ENCODE measurements at places on chromosomes 4 and X.
A peak's percentile ranks its signal among the peaks of the same experiment; 100 is the strongest.

- DNase-seq = no peak
Measured at GRCh38 chr4:154003378-154003777, 214.5 kb upstream of the SFRP2 start.

DNA sequence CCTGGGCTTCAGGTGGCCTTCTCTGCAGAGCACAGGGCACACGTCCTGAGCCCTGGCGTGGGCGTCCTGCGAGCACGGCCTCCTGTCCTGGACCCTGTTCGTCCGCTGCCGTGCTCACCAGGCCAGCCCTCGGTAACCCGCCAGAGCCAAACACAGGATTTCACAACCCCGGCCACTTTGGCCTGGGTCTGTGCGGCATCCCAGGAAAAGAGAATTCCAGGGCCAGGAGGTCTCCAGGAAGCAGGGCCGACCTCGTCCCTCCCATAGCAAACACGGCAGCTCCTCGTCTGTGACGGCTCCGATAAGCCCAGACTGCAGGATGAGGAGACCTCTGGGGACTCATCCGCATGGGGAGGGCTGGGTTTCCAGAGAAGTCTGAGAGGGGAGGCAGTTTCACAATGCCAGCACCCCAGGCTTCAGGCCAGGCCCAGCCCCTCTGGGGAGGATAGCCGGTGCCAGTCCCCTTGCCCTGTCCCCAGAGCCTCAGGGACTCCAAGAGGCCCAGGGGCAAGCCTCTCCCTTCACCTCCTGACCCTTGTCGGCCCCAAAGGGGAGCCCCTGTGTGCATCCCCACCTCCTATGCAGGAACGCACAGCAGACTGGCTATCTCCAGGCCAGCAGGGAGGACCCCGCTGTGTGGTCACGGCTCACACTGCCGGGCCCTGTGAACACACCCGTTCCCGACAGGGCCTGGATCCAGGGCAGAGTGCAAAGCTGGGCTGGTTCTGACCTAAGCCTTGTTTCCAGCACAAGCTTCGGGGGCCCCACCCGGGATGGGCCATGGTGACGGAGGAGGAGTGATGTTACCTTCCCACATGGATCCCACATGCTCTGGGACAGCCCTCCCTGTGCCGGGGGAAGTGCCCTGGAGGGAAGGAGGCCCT, 22.3 kb upstream of the HTRA3 start:
- DNase-seq = no peak

- no peak for DNase-seq
Measured at GRCh38 chr4:43496188-43496587, 603.7 kb downstream of the GRXCR1 start.

- peak; percentile 96 for DNase-seq
Measured at GRCh38 chr4:54165438-54165837, 63.7 kb upstream of the PDGFRA start.

- DNase-seq = peak; percentile 73
Measured at GRCh38 chr4:129043523-129043922, 49.8 kb downstream of the SCLT1 start.

- peak; percentile 20 for DNase-seq
Measured at GRCh38 chrX:148659481-148659880, 159.1 kb downstream of the AFF2 start.

DNA sequence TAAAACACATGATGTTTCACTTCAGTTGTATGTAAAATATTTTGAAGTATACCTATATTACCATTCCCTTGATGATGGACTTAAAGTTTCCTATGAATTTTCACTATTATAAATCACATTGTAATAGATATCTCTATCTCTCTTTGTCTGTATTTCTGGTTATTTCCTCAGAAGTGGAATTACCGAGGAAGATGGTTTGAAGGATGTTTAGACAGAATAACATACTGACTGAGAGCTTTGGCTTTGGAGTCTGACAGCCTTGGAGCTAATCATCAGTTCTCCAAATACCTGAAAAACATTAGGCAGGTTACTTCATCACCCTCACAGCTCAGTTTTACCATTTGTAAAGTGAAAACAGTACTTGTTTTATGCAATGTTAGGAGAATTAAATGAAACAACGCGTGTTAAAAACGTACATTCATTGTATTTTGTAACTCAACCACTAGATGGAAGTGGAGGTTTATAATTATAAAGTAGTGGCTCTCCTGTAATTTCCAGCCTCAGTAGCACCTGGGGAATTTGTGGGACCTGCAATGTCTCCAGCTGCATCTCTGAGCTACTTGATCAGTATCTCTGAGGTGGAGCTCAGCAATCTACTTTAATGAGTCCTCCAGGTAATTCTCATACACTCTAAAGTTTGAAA, 14.3 kb downstream of the JCHAIN start:
- DNase-seq = peak; percentile 38

- no peak for DNase-seq
Measured at GRCh38 chr4:85919200-85919887, 440.5 kb downstream of the MAPK10 start.

GRCh38 chr4:15652841-15653240, 2.3 kb downstream of the FBXL5 start:
- no peak for DNase-seq

DNA sequence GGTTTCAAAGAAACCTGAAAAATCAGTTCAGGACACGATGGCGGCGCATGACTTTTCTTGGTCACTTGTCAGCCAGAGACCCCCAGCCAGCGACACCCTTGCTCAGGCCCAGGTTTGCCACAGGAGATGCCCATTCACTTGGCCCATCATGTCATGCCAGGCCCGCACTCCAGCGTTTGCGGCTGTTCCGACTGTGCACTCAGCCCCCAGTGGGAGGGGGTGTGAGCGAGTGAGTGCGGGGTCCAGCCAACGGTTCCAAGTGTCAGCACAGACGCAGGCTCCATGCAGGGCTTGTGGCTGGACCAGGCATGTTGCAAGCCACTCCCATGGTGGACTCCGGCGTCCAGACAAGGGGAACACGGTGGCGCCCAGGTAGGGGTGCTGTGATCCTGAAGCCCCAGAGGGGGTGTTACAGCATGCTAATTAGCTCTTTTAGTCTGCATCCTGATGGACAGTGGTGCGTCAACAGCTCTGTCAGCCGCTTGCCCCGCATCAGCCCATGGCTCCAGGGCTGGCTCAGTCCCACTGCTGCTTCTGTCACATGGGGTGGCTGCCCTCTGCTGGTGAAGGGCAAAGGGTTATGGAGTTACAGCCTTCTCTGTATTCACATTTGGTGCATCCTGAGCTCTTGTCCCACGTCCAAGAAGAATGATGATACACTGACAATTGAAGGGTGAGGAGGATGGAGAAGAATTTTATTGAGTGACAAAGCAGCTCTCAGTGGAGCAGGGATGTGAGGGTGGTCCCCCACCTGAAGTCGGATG, 3.7 kb upstream of the MAEA start:
- DNase-seq = peak; percentile 28

DNA sequence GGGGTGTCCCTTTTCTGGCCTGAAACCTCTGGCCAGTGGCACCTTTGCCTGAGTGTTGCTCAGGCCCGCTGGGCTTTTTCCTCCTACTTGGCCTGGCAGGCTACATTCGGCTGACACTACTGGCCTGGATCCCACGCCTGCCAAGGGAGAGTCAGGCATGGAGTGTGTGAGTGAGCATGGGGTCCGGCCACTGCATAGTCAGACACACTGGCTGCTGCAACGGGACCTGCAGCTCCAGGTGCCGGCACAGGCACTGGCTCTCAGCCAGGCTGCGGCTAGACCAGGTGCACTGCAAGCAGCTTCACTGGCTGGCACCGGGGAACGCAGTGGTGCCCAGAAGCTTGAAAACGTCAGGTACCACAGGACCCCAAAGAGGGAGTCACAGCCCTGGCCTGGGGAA, 434.9 kb downstream of the ARHGAP24 start:
- no peak for DNase-seq

GRCh38 chr4:3476341-3476747, 13.2 kb downstream of the DOK7 start:
- DNase-seq = no peak

GRCh38 chr4:113837397-113837796, 75.9 kb upstream of the CAMK2D start:
- DNase-seq = peak; percentile 90

- no peak for DNase-seq
Measured at GRCh38 chr4:181364504-181364903, 878.7 kb upstream of the TENM3 start.

GRCh38 chrX:24030597-24030996, 3.6 kb upstream of the KLHL15 start:
- DNase-seq = no peak

- DNase-seq = peak; percentile 25
Measured at GRCh38 chrX:2500803-2501558, at the start of the genes DHRSX and ZBED1. DHRSX (minus strand) TSS chrX:2500976; CDS start chrX:2500925, 51 bp downstream. ZBED1 (minus strand) TSS chrX:2500976; CDS start chrX:2490719, 10,257 bp downstream.

DNA sequence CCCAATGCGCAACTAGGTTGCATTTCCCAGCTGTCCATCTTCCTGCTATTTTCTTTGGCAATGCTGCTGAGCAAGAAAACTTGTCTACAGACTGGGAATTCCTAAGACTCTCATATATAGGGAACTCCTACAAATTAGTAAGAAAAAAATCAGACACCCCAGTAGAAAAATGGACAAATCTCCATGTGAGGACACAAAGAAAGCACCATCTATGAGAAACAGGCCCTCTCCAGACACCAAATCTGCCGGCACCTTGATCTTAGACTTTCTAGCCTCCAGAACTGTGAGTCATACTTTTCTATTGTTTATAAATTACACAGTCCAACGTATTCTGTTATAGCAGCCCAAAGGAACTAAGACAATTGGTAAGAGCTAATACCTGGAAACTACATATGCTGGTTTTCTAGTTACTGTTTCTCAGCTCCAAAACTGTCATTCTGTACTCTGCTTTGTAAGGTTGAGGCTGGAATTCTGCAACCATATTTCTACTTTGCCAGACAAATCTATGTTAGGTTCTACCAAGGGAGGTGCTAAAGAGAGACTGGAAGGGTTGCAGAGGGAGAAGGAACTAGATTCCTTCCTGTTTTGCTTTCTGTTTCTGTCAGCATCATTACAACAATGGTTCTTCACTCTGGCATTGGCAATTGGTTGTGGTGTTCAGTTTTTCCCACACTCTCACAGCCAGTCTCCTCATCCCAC, 35.7 kb upstream of the FAM241A start:
- DNase-seq = no peak

- peak; percentile 6 for DNase-seq
Measured at GRCh38 chr4:24471486-24472160, 112.7 kb downstream of the DHX15 start.

- peak; percentile 12 for DNase-seq
Measured at GRCh38 chr4:185394568-185395237, 1.0 kb downstream of the LRP2BP start.

DNA sequence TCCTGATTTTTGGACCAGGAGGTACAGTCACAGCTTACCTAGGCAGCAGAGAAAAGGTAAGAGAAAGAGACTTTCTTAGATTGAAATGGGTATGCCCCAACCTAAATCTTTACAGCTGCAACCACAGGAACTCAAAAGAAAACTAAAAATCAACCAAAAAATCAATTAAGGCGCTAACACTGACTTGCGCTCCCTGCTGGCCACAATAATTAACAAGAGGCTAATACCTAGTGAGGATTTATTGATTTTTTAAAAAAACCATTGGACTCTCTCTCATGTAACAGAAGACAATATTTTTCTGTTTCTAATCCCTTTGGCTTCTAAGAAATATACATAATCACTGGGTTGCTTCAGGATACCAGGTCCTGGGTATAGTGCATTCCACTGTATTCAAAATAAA, 153.9 kb upstream of the TENM3 start:
- DNase-seq = no peak

DNA sequence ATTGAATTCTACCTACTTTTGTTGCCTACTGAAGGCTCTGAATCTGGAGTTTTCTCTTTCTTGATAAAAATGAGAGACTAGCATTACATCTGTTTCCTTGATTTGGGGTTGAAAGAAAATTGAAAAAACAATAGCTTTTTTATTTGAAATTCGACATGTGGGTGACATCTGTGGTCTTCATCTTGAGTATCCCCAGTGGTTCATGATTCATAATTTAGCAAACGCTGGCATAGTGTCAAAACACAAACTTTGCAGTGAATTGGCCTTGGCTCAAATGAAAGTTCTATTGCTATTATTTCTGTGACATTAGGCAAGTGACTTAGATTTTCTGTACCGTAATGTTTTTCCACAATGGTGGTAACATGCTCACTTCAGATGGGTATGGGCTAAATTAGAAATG, 747.6 kb downstream of the PCDH7 start:
- peak; percentile 2 for DNase-seq

- no peak for DNase-seq
Measured at GRCh38 chr4:8644966-8645752, 52.6 kb downstream of the CPZ start.

DNA sequence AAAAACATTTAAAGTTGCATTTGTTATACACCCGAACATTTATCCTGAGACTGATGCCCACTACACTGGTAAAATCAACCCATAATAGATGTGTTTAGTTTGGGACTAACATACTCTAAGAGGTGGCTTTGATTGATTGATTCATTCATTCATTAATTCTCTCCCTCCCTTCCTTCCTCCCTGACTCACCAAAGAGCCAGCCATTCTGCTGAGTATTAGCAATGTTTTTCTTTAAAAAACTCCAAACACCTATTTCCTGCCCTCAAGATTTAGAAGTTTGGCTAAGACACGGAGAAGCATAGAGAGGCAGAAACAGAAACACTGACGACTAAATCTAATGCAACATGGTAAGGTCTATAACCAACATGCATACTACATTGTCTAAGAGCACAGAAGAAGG, 88.9 kb downstream of the RASL11B start:
- no peak for DNase-seq

- no peak for DNase-seq
Measured at GRCh38 chr4:5942947-5943346, 50.1 kb upstream of the CRMP1 start.

DNA sequence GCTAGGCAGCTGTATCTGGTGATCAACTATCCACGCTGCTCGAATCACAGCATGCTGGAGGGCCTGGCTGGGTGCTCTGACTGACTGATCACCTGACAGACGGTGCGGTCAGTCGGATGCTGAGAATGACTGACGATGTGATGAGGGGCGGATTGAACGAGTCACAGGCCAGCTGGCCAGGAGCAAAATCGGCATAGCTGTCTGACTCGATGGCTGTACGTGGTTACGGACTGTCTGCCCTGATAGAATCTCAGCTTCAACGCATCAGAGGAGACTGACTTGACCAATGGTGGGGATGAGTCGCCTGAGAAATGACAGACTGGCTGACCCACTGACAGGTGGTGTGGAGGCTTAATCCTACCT, 1.0 kb upstream of the SUV39H1 start:
- DNase-seq = no peak

GRCh38 chr4:102819588-102820365, 7.6 kb downstream of the UBE2D3 start:
- no peak for DNase-seq

DNA sequence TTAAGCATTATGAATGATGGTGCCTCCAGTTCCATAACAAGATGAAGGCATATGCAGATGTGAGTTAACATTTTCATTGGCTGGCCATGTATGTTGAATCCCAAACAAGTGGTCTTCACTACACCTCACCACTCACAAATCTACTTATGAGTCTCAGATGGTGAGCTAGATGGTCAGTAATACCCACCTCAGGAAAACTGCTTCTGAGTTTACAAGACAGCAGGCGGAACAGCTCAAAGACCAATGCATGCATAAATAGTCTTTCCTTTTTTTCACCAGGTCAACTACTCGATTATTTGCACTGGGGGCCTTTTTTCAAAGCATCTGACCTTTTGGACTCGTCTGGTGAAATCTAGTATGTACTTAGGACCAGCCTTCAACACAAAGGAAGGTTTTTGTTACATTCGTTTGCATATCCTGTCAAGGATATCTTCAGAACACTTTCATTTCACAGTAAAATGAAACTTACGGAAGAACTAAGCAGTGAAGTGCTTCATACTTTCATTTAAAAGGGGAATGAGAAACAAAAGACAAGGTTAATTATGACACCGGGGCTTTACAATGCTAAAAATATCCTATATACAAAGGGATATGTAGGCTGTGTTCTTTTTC, 23.1 kb upstream of the TLR7 start:
- no peak for DNase-seq

GRCh38 chr4:94452476-94453371, 982 bp downstream of the PDLIM5 start:
- DNase-seq = peak; percentile 83
